ENCODE measurements at places on chromosomes 6 and 20.

DNA sequence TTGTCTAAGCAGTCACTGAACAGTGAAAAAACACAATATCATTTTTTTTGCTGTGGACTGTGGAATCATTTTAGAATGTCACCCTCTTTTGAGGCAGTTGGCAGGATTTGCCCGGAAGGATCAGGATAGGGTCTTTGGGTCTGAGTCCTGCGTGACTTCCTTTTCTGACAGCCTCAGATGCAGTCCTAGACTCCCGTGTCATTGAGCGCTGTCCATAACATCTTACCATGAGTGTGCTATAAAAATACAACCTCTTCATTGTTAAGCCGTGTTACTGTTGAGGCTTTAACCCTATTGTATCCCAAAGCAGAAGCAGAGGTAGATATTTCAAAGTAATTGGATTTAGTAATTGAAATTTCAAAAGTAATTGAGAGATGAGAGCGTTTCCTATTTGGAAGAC lies 30.6 kb downstream of the ARID1B start:
- DNase-seq, result no peak

DNA sequence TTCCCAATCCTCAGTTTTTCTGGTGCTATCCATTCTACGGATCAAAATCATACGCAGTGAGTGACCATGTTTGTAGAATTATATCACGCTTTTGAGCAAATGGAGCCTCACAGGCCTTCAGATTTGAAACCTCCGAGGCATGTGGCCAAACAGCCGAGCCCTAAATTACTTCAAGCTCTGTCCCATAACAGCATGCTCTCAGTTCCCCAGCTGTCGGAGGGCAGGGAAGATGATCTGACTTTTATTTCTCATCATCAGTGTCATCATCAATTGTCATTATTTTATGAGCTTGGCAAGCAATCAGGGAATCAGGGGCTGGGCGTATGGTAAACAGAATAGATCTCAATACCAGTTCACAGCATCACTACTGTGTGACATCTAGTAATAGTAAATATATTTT lies 73.2 kb downstream of the PSMG4 start:
- DNase-seq, result no peak

- DNase-seq, result no peak
Observed at GRCh38 chr6:128500014-128500413, 20.4 kb downstream of the PTPRK start.

- no peak for DNase-seq
Observed at GRCh38 chr20:22699396-22699795, 115.0 kb upstream of the FOXA2 start.

DNA sequence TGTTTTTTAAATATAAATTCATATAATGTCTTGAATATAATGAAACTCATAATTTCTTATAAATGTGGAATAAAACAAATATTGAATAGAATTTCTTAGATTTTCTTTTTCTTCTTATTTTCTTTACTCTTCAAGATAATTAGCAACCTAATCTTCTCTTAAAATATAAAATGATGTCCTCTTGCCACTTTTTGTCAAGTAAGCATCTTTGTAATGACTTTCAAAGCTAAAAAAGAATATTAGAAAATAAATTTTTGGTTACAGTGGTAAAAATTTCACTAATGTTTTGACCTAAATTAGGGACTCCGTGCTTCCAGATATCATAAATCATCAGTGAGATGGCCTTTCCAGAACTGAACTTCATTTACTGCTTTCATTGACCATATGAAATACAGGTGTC lies 846.4 kb downstream of the FRK start:
- DNase-seq, result no peak
